ENCODE measurements at places on chromosomes 3 and 15. TPM values are rescaled to one million over a fixed set of nuclear protein-coding genes. Genes with fewer than 3 reads are reported as not detected.

SKOR1 gene
- total RNA-seq = 0.19 TPM

UROC1 gene
- total RNA-seq = not detected

ZPLD1 gene
- total RNA-seq = 0.26 TPM

IGSF11 gene
- total RNA-seq = under 0.01 TPM

TMEM40 gene
- not detected for total RNA-seq

IL17RD gene
- 0.56 TPM for total RNA-seq

EFCC1 gene
- total RNA-seq = under 0.01 TPM

A4GNT gene
- not detected for total RNA-seq

CPN2 gene
- total RNA-seq = not detected

CXCR6 gene
- not detected for total RNA-seq

CCR2 gene
- not detected for total RNA-seq

PLIN1 gene
- 0.26 TPM for total RNA-seq

LDHAL6B gene
- not detected for total RNA-seq

SLC35G2 gene
- total RNA-seq = 11.4 TPM

STARD9 gene
- 2.2 TPM for total RNA-seq

RAB43 gene
- 11.8 TPM for total RNA-seq

RYR3 gene
- total RNA-seq = not detected

GADL1 gene
- total RNA-seq = under 0.01 TPM

ALPK3 gene
- total RNA-seq = 1.1 TPM

FGD5 gene
- total RNA-seq = 5.4 TPM

LINGO1 gene
- under 0.01 TPM for total RNA-seq

ARHGAP11A gene
- total RNA-seq = 21.5 TPM

SHC4 gene
- 1.1 TPM for total RNA-seq

ZNF639 gene
- 32.9 TPM for total RNA-seq

IL5RA gene
- not detected for total RNA-seq

UNC45A gene
- 111 TPM for total RNA-seq

SLC30A4 gene
- 15.0 TPM for total RNA-seq

TTLL13 gene
- total RNA-seq = under 0.01 TPM

QARS1 gene
- 230 TPM for total RNA-seq

APOD gene
- total RNA-seq = 0.13 TPM

LSAMP gene
- total RNA-seq = 0.19 TPM

SYNPR gene
- total RNA-seq = not detected
